ENCODE measurements at places on chromosomes 11 and 22.

- no peak for DNase-seq
These were observed 34.7 kb downstream of the USP35 start for GRCh38 chr11:78223320-78223954.

GRCh38 chr11:122756417-122756816, 81.9 kb upstream of the CRTAM start:
- no peak for DNase-seq

DNA sequence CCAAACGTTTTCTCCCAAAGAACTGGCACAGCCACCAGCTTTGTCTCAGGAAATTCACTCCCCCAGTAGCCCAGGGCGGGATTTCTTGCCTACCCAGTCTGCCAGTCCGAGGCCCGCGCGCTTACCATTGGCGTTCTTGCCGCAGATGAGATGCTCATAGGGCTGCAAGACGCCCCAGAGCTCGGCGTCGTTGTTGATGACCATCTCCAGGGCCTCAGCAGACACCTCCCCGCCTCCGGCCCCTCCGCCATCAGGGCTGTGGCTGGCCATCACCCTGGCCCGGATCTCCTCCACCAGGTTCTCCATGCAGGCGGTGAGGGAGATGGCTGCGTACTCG, 1.3 kb downstream of the ABTB2 start:
- no peak for DNase-seq

- no peak for DNase-seq
These were observed 7.8 kb downstream of the SLC43A3 start for GRCh38 chr11:57419146-57419545.

GRCh38 chr11:121553389-121553788, 100.6 kb upstream of the SORL1-AS1 start:
- no peak for DNase-seq

GRCh38 chr11:63573881-63574855, 11.0 kb upstream of the PLAAT2 start:
- DNase-seq: peak; percentile 46

- DNase-seq: peak; percentile 32
These were observed 782.5 kb downstream of the ETS1 start for GRCh38 chr11:127804747-127805400.

GRCh38 chr11:63851364-63851763, 12.5 kb downstream of the MARK2 start:
- no peak for DNase-seq

DNA sequence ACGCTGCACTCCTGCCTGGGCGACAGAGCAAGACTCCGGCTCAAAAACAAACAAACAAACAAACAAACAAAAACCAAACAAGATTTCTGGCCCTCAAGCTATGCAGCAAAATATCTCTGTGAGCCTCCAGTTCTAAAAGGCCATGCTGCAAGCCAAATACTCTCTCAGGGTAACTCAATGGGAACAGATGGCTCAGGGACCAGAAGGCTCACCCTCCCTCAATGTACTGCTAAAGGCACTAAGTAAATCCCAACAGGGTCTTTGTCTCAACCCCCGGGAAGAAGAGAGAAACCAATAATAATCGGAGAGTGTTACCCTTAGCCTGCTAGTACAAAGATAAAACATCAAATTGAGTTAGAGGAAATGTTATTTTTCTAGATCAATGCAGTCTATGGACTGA, 119.7 kb upstream of the ZC3H12C start:
- DNase-seq: no peak

DNA sequence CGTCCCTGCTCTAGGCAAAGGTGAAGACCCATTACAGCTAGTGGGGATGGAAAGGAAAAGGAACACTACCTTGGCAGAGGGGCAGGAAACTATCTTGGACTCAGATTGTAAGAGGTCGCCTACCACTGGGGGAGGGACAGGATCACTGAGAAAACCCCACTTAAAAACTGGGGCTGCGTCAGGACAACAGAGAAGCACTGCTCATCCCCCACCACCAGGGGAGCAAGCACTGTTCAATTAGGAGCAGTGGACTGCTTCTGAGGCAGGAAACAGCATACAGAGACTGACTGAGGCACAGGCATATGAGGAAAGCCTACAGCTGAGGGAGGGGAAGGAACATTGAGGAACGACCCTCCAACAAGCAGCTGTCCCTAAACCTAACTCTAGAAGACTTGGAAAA, 20.8 kb upstream of the DLAT start:
- no peak for DNase-seq

GRCh38 chr11:126561327-126561893, 205.9 kb downstream of the ST3GAL4 start:
- DNase-seq: peak; percentile 70

DNA sequence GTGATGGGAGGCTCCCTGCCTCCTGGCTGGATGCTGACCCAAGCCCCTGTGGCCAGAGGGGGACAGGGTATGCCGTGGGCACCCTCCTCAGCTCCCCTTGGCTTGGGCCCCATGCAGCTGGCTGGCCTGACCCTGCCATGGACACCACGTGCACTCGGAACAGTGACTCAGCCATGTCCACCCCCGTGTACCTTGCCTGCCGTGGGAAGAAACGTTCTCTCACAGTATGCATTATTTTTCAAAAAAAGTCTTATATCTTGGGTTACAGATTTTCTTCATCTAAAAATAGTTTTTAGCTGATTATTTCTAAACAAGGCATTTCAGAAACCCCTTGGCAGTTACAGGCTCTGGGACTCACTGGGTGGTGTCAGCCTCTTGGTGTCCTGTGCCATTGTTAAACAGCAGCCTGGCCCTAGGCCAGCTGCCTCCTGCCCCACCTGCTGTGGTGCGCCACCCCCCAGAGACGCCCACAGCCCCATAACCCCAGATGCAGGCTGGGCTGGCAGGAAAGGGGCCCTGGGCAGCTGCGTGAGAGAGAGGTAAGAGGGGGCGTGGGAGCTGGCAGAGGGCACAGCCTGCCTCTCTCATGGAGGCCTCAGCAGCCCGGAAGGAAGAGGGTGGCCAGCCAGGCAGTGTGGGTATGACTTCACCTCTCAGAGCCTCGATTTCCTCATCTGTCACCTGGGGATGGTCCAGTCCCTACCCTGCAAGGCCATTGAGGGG, 99.8 kb downstream of the MORC2 start:
- no peak for DNase-seq

- no peak for DNase-seq
These were observed 1144.5 kb upstream of the CCDC90B start for GRCh38 chr11:84430661-84431060.

- DNase-seq: no peak
These were observed 48.4 kb downstream of the KCNJ4 start for GRCh38 chr22:38406617-38407016.

GRCh38 chr11:100791103-100791502, 104.0 kb downstream of the ARHGAP42 start:
- DNase-seq: no peak

GRCh38 chr22:44424359-44424682, 73.7 kb downstream of the RTL6 start:
- DNase-seq: no peak

GRCh38 chr11:82757660-82758357, 24.1 kb upstream of the FAM181B start:
- no peak for DNase-seq

GRCh38 chr11:28743061-28743550, 634.9 kb downstream of the METTL15 start:
- no peak for DNase-seq

- no peak for DNase-seq
These were observed 177.5 kb downstream of the MYO18B start for GRCh38 chr22:25919452-25919851.

- DNase-seq: no peak
These were observed 51.4 kb upstream of the ACAT1 start for GRCh38 chr11:108069947-108070346.

- no peak for DNase-seq
These were observed 1.5 kb downstream of the ADORA2A start for GRCh38 chr22:24428751-24429410.

GRCh38 chr11:125959511-125959910, 13.7 kb downstream of the VSIG10L2 start:
- no peak for DNase-seq

GRCh38 chr11:115191761-115192160, 312.5 kb downstream of the CADM1 start:
- DNase-seq: no peak

DNA sequence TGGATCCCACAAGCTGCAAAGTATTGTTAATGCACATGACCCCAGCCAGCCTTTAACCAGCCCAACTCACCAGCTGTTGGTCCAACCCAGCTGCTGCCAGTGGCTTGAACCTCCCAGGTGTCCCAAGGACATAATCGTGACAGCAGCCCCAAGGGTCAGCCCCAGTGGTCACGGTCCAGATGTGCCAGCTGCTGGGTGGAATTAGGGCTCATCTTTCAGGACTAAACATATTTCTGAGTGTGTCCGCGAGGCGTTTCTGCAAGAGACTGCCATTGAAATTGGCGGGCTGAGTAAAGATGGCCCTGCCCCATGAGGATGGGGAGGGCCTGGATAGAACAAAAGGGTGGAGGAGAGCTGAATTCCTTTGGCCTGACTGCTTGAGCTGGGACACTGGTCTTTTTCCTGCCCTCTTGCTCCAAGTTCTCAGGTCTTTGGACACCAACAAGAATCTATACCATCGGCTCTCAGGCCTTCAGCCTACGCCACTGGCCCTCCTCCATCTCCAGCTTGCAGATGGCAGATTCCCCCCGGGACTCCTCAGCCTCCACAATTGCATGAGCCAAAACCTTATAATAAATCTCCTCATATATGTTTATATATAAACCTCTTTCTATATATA, 240.2 kb downstream of the MN1 start:
- no peak for DNase-seq

DNA sequence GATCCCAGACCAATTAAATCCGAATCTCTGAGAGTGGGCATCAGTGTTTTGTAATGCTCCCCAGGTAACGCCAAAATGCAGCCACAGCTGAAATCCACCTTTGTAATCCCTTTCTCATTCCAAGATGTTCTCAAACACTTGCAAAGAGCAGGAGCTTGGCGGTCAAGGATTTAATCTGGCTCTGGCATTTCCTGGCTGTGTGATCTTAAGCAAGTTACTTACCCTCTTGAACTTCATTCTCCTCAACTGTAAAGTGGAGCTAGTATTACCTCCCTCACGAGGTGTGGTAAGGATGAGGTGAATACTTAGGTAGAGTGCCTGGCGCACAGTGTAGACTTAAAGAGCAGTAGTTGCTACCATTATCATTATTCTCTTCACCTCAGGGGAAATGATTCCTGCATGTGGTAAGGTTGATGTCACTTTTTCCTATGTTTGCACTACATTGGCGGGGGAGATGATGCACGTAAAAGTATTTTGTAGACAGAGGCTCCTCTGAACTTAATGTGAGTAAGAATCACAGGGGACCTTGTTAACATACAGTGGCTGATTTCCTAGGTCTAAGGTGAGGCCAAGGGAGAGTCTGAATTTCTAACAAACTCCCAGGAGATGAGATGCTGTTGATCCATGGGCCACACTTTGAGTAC, 210.4 kb upstream of the PITPNB start:
- DNase-seq: no peak

- DNase-seq: no peak
These were observed 414.9 kb downstream of the TBC1D22A start for GRCh38 chr22:47177334-47177815.

DNA sequence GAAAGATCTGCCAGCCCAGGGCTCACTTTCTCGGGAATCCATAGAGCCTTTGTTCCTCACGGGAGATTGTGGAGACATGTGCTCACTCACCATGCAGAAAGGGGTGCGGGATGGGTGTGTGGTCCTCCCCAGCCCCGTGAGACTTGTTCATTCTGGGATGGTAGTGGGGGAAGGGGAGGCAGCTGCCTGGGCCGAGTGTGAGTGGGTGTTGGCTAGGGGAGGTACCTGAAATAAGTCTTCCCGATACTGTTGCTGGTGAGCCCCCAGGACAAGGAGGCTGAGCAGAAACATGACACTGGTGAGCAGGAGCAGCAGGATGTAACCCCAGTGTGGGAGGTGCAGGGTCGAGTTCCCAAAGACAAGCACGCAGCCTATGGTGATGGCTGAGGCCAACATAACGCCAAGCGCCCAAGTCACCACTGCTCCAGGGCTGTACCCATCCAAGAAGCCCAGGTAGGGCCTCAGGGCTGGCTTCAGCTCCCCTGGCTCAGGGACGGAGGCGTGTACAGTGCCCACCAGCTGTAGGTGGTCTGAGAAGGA, 2.8 kb downstream of the SLC7A4 start:
- no peak for DNase-seq
